ENCODE measurements at places on chromosomes 4 and X.

GRCh38 chrX:125826774-125827451 lies 339.2 kb downstream of the DCAF12L2 start:
- DNase-seq, result no peak

DNA sequence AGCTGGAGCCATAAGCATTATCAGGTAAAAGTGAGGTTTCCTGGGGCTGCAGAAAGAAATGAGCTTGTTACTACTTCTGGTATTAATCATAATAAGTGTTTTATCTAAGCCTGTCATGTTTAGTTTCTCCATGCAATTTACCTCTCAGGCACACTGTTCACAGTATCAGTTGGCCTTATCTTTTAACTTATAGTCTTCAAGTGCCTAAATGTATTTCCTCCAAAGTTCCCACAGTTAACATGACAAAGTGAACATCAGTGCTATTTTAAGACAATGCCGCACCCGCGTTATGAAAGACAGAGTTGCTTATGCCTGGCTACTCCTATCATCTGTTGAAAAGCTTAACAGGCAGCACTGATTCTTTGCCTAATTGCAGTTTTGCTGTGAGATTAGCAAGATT lies 408.7 kb upstream of the FAM241A start:
- no peak for DNase-seq

- DNase-seq, result no peak
Observed at GRCh38 chr4:94497690-94498089, 45.9 kb downstream of the PDLIM5 start.

GRCh38 chr4:114417214-114417613 lies 181.4 kb upstream of the UGT8 start:
- DNase-seq, result no peak

DNA sequence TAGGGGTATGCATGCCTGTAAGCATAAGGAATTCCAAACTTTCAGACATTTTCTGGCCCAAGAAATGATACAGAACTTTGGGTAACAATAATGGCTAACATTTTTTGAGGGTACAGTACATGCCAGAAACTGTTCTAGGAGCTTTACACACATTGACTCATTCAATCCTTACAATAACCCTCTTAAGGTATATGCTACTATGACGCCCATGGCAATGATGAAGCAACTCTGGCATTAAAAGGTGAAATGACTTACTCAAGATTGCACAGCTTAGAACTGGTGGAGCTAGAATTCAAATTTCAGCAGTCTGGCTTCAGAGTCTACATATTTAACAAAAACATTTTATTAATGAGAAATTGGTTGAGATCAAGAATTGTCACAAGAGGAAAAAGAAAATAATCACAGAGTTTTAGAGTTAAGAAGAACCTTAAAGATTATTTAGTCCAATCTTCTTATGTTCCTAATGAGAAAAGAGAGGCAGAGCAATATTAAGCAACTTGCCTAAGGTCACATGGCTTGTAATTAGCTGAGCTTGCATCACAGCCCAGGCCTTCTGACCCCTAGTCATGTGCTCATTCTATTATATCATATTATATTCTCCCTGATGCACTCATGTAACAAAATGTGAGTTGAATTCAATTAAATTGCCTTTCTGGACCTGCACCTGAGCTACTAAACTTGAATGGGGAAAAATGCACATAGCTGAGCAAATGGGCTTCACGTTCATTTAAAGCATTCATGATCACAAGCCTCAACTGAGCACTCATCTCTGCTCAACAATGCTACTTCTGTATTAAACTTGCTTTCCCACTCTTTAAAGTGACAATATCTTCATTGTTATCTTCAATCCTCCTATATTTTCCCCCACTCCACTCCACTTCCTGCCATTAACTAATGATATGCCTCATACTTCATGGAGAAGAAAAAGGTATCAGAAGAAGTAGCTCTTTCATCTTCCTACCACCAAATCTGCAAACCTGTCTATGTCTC lies 73.2 kb downstream of the ENOX2 start:
- DNase-seq, result no peak

DNA sequence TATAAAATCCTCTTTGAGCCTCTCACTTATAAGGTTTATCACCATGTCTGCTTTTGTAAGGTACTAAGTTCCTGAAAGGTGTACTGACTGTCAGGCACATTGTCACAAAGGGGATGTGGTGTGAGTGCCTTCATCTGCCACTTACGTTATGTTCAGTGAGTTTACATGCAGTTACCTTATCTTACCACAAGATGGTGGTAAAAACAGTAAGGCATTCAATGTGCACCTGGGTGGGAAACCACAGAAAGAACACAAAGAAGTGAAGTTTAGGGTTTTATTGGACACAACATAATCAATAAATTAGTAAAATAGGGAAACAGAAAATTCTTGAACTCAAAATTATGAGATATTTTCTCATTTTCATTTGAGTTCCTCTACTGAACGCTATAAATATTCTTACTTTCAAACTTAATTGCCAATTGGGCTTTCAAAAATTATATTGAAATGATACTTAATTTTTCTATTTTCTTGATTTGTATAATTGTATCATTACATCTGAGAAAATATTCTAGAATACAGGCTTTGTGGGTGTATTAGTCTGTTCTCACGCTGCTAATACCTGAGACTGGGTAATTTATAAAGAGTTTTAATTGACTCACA lies 650.8 kb downstream of the PCDH7 start:
- no peak for DNase-seq

DNA sequence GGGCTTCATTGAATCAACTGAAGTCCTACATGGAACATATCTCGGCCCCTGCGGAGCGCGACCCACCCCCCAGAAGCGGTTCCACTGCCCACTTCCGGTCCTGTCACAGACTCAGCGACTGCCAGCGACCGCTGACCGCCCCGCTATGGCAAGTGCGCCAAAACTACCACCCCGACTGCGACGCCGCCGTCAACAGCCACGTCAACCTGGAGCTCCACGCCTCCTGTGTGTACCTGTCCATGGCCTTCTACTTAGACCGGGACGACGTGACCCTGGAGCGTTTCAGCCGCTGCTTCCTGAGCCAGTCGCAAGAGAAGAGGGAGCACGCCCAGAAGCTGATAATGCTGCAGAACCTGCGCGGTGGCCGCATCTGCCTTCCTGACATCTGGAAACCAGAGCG lies 14.8 kb upstream of the FAM47A start:
- DNase-seq, result no peak

- no peak for DNase-seq
Observed at GRCh38 chr4:56880572-56880971, 27.1 kb upstream of the REST start.

- no peak for DNase-seq
Observed at GRCh38 chr4:183030823-183031222, 68.2 kb upstream of the WWC2 start.

DNA sequence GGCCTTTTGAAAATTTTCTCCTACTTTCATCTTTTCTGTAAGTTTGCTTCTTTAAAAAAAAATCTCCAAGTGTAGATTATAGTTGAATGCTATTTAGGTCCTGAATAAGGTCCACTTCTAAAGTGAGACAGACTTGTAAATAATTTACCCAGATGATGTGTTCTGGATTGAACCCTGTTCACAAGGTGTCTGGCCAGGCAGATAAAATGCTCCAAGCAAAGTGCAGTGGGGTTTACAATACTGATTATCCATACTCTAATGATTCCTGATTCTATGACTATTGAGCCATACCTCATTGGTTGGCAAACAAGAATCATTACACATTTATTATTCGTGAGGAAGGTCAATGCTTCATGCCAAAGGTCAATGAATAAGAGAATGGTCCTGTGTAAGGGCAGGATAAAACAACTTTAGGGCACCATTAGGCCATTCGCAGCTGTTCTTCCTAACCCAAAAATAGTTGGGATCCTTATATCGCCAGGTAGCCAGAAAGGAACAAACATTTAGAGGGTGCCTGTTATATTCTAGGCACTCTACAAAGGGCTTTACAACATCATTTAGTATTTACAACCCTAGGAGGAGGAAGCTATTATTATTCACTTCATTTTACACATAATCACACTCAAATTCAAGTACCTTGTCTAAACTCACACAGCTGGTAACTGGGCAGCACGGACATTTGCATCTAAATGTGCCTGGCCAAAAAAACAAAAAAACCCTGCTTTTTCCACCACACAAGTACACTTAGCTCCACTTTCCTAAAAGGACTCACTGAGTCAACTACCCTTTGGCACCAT lies 18.6 kb upstream of the SAT1 start:
- no peak for DNase-seq

- no peak for DNase-seq
Observed at GRCh38 chr4:87151730-87152129, 68.7 kb downstream of the KLHL8 start.

DNA sequence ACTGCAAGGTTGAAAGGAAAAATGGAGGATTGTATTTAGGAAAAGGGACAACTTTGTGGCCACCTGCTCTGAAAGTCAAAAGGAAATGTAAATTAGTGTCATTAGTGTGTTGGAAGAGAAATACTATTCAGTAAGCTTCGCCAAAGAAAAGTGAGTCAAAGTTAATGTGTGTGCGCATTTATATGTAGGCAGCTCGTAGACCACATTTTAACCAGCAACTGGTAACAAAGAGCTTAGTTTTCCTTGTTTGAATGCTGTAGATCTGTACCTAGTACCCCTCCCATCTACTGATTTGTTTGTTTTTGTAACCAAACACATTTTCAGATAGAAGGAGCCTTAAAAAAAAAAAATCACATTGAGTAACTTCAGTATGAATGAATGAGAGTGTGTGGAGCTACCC lies 69.3 kb downstream of the GPAT3 start:
- DNase-seq, result no peak

GRCh38 chr4:7395645-7396044 lies 39.1 kb downstream of the PSAPL1 start:
- no peak for DNase-seq

DNA sequence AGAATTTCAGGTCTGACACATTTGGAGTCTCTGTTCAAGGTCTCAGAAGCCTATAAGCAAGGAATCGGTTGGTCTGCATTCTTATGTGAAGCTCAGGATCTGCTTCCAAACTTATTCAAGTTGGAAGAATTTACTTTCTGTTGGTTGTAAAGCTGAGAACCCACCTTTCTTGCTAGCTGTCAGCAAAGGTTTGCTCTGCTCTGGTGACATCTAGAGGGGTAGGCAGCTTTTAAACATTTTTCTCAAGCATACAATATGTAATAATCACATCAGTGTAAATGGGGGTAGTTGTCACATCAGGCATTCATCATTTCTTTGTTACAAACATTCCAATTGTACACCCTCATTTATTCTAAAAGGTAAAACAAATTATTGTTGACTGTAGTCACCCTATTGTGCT lies 935.2 kb downstream of the TRAM1L1 start:
- DNase-seq, result no peak

DNA sequence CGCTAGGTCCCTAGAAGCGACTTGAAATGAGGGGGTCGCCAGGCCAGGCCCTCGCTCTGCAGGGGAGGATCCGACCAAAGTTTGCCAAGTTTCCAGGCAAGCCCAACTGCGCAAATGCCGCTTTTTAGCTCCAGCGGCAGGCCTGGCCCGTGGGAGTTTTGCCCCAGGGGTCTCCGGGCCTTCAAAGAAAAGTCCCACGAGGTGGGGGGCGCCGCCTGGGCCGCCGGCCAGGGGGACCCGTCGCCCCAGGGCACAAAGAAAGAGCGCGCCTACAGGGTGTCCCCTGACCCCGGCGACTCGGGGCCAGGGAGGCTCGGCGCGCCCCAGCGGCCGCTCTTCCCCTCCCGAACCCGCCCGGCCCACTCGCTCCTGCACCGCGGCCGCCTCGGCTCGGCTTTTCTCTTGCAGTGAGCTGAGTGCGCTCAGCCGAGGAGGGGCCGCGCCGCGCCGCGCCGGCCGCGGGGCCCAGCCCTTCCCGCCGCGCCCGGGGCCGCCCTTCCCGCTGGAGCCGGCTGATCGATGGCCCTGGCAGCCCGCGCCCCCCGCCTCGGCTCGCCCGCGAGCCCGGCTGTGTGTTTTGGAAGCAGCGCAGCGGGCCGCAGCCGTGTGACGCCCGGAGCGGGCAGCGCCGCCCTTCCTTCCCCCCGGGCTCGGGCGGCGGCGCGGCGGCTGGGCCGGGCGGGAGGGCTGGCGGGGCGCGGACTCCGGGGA lies 754 bp upstream of the KLF3 start:
- DNase-seq, result no peak

GRCh38 chrX:38880296-38880854 lies 79.1 kb downstream of the MID1IP1 start:
- DNase-seq, result no peak

GRCh38 chr4:59608466-59608865 lies 1591.7 kb upstream of the ADGRL3 start:
- DNase-seq, result no peak

GRCh38 chrX:135295944-135296305 lies 13.4 kb upstream of the ETDC start:
- DNase-seq, result no peak

- no peak for DNase-seq
Observed at GRCh38 chr4:72489267-72489666, 79.8 kb downstream of the ADAMTS3 start.

- DNase-seq, result no peak
Observed at GRCh38 chrX:84187533-84188319, at the start of gene RPS6KA6. Gene RPS6KA6, minus strand, starts transcription at chrX:84188199. Its CDS starts 300 bp downstream, at chrX:84187899.

All from AG04449 (cell line).